ENCODE measurements at places on chromosomes 2 and 18. TPM values are rescaled to one million over a fixed set of nuclear protein-coding genes. Genes with fewer than 3 reads are reported as not detected.

Gene SP5
- 0.03 TPM for polyA plus RNA-seq

Gene NXPH2
- not detected for polyA plus RNA-seq

Gene PLCL1
- not detected for polyA plus RNA-seq

Gene SERPINB3
- polyA plus RNA-seq, result 0.58 TPM

Gene ZNG1B
- 23.9 TPM for polyA plus RNA-seq

Gene MC2R
- not detected for polyA plus RNA-seq

Gene DNMT3A
- polyA plus RNA-seq, result 3.2 TPM

Gene MAPK4
- 0.01 TPM for polyA plus RNA-seq

Gene GATA6
- 0.03 TPM for polyA plus RNA-seq

Gene DCC
- not detected for polyA plus RNA-seq

Gene ZNF892
- 0.25 TPM for polyA plus RNA-seq

Gene COLEC12
- not detected for polyA plus RNA-seq

Gene GPR17
- polyA plus RNA-seq, result not detected

Gene UGT1A4
- 0.07 TPM for polyA plus RNA-seq

Gene KLHL41
- 0.19 TPM for polyA plus RNA-seq

Gene SERPINB11
- polyA plus RNA-seq, result not detected

Gene SLC11A1
- polyA plus RNA-seq, result 1.0 TPM

Gene POLR1A
- 5.8 TPM for polyA plus RNA-seq

Gene KCNK3
- not detected for polyA plus RNA-seq

Gene ALK
- not detected for polyA plus RNA-seq

Gene DPYSL5
- not detected for polyA plus RNA-seq

Gene CCBE1
- 31.3 TPM for polyA plus RNA-seq

Gene MPV17
- 93.6 TPM for polyA plus RNA-seq

Gene EVX2
- not detected for polyA plus RNA-seq

Measured in foreskin keratinocyte (primary cell).